Cerebellar cortex (tissue), 1 donor: ENCODE measurements at places on chromosomes 5 and 9.

DNA sequence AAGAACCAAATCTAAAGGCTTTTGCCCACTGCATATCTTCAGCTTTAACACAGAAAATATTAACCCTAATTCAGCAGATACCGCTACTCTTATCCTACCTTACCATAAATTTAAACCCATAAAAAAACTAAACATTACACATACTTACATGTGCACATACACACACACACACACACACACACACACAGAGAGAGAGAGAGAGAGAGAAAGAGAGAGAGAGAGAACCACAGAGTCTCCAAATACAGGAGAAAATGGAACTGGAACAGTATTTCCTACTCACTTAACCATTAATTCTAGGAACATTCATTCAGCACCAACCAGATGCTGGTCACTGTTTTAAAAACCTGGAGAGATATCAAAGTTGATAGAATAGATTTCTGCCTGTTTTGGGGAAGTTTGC is 53.7 kb downstream of the EFNA5 start:
- DNase-seq: no peak

DNA sequence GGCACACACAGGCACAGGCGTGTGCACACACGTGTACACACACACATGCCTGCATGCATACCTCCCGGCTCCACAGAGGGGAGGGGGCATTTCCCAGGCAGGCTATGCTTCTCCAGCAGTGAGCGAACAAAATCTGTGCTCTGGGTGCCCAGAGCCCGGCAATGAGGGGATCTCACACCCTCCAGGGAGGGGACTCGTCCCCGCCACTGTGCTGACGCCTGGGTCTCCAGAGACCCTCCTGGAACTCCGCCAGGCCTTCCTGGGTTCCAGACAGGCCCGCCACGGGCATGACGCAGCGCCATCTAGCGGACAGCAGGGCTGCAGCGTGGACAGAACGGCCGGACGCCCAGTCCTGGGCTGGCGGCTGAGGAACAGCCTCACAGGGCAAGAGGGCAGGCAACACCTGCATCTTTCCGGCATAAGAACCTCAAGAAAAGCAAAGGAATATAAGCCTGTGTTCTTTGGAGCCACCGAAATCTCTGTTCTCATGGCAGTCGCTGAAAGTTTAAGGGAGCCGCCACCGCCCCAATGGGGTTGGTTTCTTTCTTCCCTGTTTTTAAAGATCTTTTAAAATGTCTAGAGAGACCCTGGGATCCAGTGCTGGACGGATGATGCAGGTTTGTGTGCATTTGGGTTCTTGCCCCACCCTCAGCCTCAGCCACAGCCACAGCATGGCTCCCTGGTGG is 135.6 kb upstream of the PPP1R26 start:
- peak; percentile 65 for DNase-seq

- no peak for DNase-seq
Observed at GRCh38 chr5:97525780-97526179, 342.7 kb upstream of the RIOK2 start.

GRCh38 chr5:32833127-32833526 is 122.0 kb downstream of the NPR3 start:
- DNase-seq: no peak
